ENCODE measurements at places on chromosomes 16 and 17. TPM values are rescaled to one million over a fixed set of nuclear protein-coding genes. Genes with fewer than 3 reads are reported as not detected.

Gene SULT1A2
- total RNA-seq = 1.1 TPM

- DNase-seq = no peak
These were observed 754.6 kb upstream of the EEF2KMT start for GRCh38 chr16:5852151-5852550.

GRCh38 chr16:76176616-76177015, 100.6 kb upstream of the CNTNAP4 start:
- no peak for DNase-seq

- DNase-seq = no peak
These were observed 37.4 kb downstream of the CLEC16A start for GRCh38 chr16:10981697-10982216.
